ENCODE measurements at places on chromosomes 3 and 15.

DNA sequence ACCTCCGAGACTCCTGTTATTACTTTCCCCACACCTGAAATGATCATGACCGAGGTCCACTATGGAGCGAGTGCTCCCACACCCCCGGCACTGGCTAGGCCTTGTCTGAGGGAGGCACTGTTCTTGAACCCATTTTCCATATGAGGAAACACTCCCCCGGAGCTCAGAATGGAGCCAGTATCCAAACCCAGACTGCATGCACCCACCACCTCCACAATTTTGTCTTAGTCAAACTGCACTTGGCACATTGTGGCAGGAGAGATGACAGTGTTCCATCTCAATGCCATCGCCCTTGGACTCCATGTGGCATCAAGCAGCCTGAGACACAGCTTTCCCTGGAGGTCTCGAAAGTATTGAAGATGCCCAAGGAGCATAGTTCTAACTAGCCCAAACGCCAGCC lies 154.1 kb downstream of the NUP210 start:
- DNase-seq, result no peak

GRCh38 chr3:130800829-130801228 lies 54.2 kb upstream of the PIK3R4 start:
- DNase-seq, result no peak

- no peak for DNase-seq
These were observed 51.1 kb downstream of the GTF2E1 start for GRCh38 chr3:120793601-120794000.

- DNase-seq, result no peak
These were observed 11.4 kb upstream of the VGLL3 start for GRCh38 chr3:87002346-87002745.

DNA sequence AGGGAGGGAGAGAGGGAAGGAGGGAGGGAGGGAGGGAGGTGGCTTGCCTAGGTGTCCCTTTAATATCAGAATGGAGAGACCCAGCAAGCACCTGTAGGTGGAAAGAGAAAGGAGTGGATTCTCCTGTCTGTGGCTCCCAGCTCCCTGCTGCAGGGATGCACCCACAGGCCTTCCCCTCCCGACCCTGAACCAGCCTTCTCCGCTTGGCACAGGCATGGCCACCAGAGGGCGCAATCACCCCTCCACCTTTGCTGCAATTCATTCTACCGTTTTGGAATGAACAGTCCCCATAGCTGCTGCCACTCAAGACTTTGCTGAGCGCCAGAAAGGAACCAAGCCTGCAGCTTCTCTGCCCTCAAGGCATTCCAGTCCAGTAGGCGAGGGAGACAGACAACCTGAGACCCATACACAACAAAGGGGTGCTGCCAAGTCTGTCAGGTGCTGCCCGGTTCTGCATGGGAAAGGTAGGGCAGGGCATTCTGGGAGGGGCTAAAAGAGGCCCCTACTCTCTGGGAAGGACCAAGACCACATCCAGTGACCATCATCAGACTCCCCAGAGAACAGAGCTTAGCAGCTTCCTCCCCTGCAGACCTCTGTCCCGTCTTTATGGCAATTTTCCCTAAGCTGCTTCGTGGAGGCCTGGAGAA lies 4.9 kb downstream of the TLR9 start:
- DNase-seq, result peak; percentile 95

DNA sequence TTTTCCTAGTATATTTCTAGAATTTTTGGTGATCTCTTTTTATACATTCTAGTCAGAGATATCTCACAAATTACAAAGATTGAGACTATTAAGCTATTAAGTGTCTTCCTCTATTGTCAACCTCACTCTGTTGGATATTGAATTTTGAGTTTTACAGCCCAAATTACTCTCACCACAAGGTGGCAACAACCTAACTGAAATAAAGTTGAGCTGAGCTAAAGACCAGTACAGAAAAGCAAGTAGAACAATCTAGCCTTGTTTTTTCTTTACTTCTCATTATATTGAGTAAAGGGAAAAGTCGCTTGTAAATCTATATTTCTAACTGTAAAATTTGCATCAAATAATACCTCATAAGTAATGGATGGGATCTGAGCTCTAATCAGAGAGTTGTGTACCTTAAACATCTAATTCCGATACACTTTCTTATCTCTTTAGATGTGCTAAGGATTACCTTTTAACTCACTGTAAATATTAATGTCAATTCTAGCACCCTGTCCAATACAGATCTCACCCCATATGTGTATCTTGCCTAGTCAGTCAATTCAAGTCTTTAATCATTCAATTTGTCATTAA lies 13.6 kb upstream of the COMMD2 start:
- DNase-seq, result peak; percentile 43

DNA sequence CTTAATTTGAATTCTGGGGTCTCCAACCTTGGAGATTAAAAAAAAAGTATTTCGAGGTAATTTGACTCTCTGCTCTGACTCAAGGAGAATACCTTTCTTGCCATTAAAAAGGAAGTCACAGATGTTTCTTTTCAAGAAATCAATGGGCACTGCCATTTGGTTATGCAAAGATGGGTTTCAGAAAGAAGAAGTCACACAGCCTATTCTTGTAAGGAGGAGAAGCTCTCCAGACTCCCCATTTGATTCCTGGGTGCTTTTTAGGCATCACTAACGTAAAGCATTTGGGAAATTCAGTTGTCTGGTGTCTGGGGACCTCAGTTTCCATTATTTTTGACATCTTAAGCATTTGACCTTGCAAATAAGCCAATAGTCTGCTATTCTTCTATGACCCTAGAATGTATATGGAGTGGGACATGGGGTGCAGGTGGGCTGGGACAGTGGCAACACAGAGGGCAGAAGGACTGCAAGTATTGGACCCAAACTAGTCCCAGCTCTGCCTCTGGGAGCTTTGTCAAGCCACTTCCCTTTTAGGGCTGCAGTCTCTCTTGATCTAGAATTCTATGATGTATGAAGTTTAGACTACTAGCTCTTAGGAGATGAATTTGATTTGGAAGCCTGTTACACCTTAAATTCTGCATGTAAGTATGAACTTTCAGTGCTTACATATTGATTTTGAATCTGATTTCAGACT lies 27.8 kb downstream of the IL5RA start:
- no peak for DNase-seq

DNA sequence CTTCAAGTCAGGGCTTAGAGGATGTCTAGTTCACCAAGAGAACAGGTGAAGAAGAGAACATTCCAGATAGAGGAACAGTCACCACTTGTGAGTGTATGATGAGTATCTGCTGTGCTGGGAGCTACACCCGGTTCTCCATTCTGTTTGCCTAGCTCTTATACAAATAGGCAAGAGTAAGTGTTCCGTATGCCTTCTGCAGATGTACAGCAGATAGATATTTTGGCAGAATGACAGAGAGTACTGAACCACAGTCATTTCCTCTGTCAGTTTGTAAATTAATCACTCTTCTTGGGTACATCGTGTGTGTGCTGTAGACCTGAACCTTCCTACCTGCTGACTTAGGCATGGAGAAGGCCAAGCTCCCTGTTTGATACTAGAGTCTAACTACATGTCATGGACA lies 108.3 kb upstream of the CTDSPL start:
- DNase-seq, result no peak

GRCh38 chr15:47516558-47516957 lies 200.7 kb upstream of the SEMA6D start:
- DNase-seq, result no peak

DNA sequence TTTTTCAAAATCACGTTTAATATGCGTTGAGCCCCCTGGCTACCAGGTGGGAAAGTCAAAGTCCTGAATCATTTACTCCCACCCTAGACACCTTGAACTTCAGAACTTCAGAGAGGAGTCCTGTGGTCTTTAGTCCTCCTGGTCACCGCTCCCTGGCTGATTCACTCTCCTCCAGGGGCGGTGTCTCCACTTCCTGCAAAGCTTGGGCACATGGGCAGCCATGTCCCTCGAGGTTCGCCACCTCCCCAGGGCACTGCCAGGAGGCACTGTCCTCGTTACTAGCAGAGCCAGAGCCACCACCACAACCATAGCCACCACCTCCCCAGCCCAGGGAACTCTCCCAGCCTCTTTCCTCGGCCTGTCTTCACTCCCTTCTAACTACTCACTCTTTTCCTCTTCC lies 31.0 kb downstream of the LOXL1 start:
- no peak for DNase-seq

GRCh38 chr3:9280451-9281219 lies 31.2 kb upstream of the SRGAP3 start:
- peak; percentile 94 for DNase-seq

DNA sequence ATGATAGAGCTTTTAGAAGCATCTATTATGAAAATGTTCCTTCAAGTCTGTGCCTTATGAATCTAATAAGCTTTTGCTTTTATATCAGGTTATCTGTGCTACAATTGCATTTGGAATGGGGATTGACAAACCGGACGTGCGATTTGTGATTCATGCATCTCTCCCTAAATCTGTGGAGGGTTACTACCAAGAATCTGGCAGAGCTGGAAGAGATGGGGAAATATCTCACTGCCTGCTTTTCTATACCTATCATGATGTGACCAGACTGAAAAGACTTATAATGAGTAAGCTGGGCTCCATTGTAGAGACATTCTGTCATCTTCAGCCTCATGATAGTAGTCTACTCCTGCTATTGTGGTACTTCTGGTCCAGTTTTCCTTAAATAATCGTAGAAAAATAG lies 73.4 kb downstream of the BLM start:
- DNase-seq, result no peak

- no peak for DNase-seq
These were observed 350.7 kb upstream of the LRRC3B start for GRCh38 chr3:26271848-26272247.

- DNase-seq, result no peak
These were observed 42.3 kb downstream of the MAP3K13 start for GRCh38 chr3:185405243-185405642.

DNA sequence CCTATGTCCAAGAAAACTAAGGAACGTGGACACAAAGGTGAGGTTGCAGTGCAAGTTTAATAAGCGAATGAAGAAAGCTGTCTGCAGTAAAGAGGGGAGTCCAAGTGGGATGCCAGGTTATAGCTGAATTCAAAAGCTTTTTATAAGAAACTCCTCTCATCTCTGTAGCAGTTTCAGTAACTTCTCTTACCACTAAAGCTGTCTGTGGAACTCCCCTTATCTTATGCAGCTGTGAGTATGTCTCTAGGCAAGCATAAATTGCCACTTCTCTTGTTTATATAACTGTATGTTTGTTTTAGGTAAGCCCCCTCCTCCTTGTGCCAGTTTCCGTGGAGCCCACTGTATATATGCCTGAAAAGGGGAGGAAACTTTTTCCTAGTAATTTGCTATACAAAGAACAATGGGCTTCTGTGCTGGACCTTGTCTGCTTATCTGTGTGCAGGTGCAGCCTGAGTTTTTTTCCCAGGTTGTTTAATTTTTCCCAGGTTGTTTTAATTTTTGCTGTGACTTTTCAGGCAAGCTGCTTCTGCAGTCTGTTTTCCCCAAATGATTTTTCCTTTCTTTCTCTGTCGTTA lies 875.1 kb upstream of the EPHA6 start:
- DNase-seq, result no peak

- no peak for DNase-seq
These were observed 96.7 kb downstream of the NPAP1 start for GRCh38 chr15:24772266-24772665.

DNA sequence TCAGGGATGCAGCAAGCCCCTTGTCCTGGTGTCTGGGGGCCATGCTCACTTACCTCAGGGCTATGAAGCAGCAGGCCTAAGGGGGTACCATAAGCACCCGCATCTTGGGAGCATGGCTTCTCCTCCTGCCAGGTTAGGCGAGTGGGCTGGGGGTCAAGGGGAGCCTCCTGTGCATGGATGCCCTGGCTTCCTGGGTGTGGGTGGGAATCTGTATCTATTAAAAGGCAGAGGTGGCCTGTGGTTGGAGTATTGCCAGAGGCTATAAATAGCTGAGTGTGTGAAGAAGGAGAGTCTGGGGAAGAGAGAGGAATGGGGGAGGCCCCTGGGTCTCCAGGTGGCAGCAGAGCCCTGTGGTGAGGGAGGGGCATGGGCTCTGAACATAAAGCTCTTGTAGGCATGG lies 19.5 kb downstream of the ACVR2B start:
- DNase-seq, result no peak

DNA sequence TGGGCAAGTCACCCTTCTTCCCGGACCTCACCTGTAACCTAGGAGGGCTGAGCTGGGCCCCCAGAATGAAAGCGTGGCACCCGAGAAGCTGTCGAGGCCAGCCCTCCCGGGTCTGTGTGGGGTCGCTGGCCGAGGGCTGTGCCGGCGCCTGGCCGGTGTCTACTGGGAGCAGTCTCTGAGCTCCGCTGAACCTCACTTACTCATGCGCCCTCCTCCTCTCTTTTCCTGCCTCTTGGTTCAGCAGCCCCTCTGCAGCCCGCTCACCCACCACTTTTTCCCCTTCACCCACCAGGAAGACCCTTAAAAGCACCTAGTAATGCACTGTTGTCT lies 419 bp downstream of the HYKK start:
- no peak for DNase-seq

GRCh38 chr15:79372428-79372827 lies 59.7 kb upstream of the MINAR1 start:
- DNase-seq, result no peak

- no peak for DNase-seq
These were observed 7.5 kb downstream of the RNF111 start for GRCh38 chr15:58994906-58995453.

DNA sequence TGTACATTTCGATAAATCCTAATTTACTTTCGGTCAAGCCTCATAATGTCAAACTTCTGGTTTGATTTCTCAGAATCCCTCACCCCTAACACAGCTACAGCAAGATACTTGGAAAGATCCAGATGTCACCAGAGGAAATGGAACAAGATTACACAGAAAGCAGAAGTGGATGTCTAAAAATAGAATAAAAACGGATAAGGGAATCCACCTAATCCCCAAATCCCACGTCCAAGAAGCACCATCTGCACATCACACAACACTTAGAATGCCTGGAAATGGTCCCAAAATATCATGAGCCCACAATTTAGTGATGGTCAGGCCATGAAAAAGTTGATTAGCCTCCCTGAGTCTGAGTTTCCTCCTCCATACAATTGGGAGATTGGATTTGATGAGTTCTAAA lies 61.7 kb downstream of the AGTR1 start:
- DNase-seq, result no peak

GRCh38 chr3:176873261-176873660 lies 324.0 kb downstream of the TBL1XR1 start:
- DNase-seq, result no peak

DNA sequence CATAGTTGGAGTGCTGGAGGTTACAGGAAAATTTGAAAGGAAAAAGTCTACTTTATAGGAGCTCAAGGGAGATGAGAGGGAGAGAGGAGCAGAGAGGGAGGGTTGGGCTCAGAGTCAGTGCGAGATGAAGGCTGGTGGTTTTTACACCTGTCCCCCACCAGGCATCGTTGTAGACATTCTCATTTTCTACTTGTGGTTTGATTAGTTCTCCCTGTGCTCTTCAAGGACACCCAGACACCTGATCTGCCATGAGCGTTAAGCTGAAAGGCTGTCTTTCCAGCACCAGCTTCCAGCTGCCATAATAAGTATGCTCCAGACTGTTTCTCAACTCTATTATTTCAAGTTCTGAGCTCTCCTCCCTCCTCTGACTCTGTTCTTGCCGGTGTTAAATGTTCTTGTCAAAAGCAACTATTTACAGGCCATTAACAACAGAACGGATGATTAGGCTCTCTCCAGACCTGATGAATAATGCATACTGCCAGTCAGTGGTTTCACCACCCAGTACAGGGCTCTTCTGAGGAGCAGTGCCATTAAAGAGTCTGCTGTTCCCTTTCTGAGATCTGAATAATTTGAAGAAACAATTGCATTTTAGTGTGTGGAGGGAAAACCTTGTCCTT lies 514.6 kb upstream of the MCTP2 start:
- peak; percentile 66 for DNase-seq

Measured in eye (tissue), 1 donor.